ENCODE measurements at places on chromosomes 6 and 20. TPM values are rescaled to one million over a fixed set of nuclear protein-coding genes. Genes with fewer than 3 reads are reported as not detected.

DNA sequence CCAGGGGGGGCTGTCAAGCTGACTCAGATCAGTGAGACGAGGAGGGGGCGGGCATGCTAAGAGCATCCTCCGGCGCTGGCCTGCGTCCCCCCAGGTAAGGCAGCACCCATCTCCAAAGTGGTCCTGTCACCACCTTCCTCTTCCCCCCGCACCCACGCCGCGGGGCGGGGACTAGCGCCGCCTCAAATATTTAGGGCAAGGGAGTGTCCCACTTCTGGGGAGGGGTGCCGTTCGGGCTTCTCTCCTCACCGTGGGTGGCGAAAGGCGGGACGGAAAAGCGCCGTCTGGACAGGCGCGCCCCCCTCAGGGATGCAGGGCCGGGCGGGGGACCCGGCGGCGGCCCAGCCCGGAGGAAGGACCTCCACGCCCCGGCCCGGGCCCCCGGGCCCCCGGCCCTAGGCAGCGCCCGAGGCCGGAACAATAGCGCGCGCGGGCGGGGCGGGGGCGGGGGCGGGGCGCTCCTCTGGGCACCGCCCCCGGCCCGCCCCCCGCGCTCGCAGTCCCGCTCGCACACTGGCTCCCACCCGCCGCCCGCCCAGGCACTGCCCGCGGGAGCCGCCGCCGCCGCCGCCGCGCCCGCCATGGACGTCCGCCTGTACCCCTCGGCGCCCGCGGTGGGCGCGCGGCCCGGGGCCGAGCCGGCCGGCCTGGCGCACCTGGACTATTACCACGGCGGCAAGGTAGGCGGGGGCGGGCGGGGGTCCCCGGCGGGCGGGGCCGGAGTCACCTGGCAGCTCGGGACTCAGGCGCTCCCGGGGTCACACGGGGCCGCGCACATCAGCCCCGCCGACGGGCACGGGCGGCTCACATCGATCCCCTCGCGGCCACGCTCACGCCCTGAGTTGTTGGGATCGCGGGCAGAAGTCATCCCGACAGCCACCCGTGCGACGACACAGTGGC is at the start of gene TOX2:
TOX2 (plus strand) TSS at position 542 of the 900 bp plus-strand sequence; CDS start at position 582, 40 bp downstream.
- peaks cover 9% of the 10 kb centered on the region for H3K4me1 ChIP-seq
- peak; percentile 63 for DNase-seq
- peaks cover 13% of the 10 kb centered on the region for H3K36me3 ChIP-seq
- H3K27ac ChIP-seq = no peak within 1 kb of the TSS

Gene TINAG
- 17.4 TPM for total RNA-seq

DNA sequence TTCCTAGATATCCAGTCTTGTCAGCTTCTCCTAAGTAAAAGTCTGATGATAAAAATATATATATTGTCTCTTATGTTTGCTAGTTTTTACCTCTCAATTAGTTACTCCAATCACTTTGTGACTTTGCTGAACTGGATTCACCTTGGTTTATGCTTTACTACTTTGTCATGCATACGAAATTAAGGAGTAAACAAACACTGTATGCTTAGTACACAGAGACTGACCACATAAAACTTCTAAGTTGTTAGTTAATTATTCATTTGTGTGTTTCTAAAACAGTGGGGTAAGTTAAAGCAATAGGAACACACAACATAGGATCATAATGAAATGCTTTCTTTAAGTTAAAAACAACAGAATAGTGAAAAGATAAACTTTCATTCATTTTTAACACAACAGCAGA is 877.3 kb upstream of the MAP3K7 start:
- no peaks in the 10 kb centered on the region for H3K4me1 ChIP-seq
- no peaks in the 10 kb centered on the region for H3K36me3 ChIP-seq
- H3K4me3 ChIP-seq = no peak overlapping the region
- DNase-seq = no peak
- H3K27me3 ChIP-seq = no peaks in the 10 kb centered on the region
- H3K27ac ChIP-seq = no peak overlapping the region

DNA sequence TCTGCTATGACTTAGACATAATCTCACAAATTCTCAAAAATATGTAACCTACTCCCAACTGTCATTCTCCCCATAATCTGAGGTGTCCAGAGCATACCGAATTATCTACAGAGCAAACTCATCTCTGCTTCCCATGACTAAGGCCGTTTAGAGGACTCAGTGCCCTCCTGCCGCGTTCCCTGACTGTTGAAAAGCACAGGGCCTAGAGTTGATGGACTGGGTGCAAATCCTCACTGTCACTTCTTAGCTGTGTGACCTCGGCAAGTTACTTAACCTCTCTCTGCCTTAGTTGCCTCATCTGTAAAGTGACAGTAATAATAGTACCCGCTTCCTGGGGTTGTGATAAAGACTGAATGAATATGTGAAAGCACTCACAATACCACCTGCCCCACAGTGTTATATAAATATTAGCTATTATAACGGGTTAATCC is 4.7 kb upstream of the TUBB2A start:
- H3K27ac ChIP-seq = no peak overlapping the region
- H3K4me1 ChIP-seq = peaks cover 18% of the 10 kb centered on the region
- DNase-seq = no peak
- H3K27me3 ChIP-seq = no peaks in the 10 kb centered on the region
- H3K4me3 ChIP-seq = peak overlapping the region; percentile 69

- H3K27ac ChIP-seq = no peak overlapping the region
- DNase-seq = no peak
- no peaks in the 10 kb centered on the region for H3K36me3 ChIP-seq
- H3K4me3 ChIP-seq = no peak overlapping the region
- no peaks in the 10 kb centered on the region for H3K27me3 ChIP-seq
These were observed 30.9 kb upstream of the RIMS1 start for GRCh38 chr6:71855406-71855805.

DNA sequence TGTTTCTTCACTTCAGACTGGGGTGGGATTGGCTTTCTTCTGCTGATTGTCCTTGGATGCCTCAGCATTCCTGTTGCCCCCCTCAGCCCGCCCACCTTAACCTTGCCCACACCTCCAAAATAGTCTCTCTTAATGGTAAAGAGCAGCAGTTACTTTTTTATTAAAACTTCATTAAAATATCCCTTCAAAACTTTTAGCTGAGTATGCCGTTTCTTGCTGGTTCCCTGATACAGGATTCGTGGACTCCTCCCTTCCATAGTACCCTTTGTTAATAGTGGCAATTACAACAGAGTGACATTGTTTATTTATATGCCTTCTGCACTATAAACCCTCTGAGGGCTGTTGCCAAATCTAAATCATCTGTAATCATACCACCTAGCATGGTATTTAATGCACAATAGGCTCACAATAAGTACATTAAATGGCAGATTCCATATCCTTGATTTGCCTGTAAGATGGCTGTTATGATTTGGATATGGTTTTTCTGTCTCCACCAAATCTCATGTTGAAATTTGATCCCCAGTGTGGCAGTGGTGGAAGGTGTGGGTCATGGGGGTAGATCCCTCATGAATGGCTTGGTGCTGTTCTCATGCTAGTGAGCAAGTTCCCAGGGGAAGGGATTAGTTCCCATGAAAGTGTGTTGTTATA is 3.5 kb upstream of the MOCS1 start:
- peaks cover 7% of the 10 kb centered on the region for H3K36me3 ChIP-seq
- H3K4me3 ChIP-seq = no peak overlapping the region
- no peak overlapping the region for H3K27ac ChIP-seq
- H3K4me1 ChIP-seq = no peaks in the 10 kb centered on the region
- DNase-seq = no peak
- peaks cover 46% of the 10 kb centered on the region for H3K27me3 ChIP-seq

Gene PAK5
- total RNA-seq = 0.07 TPM

GRCh38 chr20:13141546-13141945 is 79.5 kb upstream of the ISM1 start:
- no peak overlapping the region for H3K27ac ChIP-seq
- no peaks in the 10 kb centered on the region for H3K27me3 ChIP-seq
- H3K4me3 ChIP-seq = no peak overlapping the region
- no peak for DNase-seq
- no peaks in the 10 kb centered on the region for H3K36me3 ChIP-seq

Measured in Calu3 (cell line).